Upper lobe of right lung (tissue), 1 donor: ENCODE measurements at places on chromosomes 6 and 20. TPM values are rescaled to one million over a fixed set of nuclear protein-coding genes. Genes with fewer than 3 reads are reported as not detected.

- H3K36me3 ChIP-seq: no peaks in the 10 kb centered on the region
- peaks cover 6% of the 10 kb centered on the region for H3K4me1 ChIP-seq
- no peak overlapping the region for H3K4me3 ChIP-seq
- no peaks in the 10 kb centered on the region for H3K27me3 ChIP-seq
- no peak for DNase-seq
Observed at GRCh38 chr20:22836877-22837276, 198.2 kb upstream of the SSTR4 start.

GRCh38 chr20:56634307-56634706 lies 5.2 kb downstream of the TFAP2C start:
- peaks cover 48% of the 10 kb centered on the region for H3K27me3 ChIP-seq
- H3K27ac ChIP-seq: no peak overlapping the region
- no peaks in the 10 kb centered on the region for H3K36me3 ChIP-seq
- peaks cover 12% of the 10 kb centered on the region for H3K4me1 ChIP-seq
- no peak overlapping the region for H3K4me3 ChIP-seq
- DNase-seq: no peak

GRCh38 chr6:139528471-139528870 lies 154.0 kb upstream of the CITED2 start:
- no peaks in the 10 kb centered on the region for H3K36me3 ChIP-seq
- no peak overlapping the region for H3K4me3 ChIP-seq
- H3K27ac ChIP-seq: no peak overlapping the region
- H3K4me1 ChIP-seq: peaks cover 7% of the 10 kb centered on the region
- H3K27me3 ChIP-seq: no peaks in the 10 kb centered on the region

NOTCH4 gene
- total RNA-seq: 78.7 TPM
